ENCODE measurements at places on chromosomes 7 and 10.
A peak's percentile ranks its signal among the peaks of the same experiment; 100 is the strongest.

DNA sequence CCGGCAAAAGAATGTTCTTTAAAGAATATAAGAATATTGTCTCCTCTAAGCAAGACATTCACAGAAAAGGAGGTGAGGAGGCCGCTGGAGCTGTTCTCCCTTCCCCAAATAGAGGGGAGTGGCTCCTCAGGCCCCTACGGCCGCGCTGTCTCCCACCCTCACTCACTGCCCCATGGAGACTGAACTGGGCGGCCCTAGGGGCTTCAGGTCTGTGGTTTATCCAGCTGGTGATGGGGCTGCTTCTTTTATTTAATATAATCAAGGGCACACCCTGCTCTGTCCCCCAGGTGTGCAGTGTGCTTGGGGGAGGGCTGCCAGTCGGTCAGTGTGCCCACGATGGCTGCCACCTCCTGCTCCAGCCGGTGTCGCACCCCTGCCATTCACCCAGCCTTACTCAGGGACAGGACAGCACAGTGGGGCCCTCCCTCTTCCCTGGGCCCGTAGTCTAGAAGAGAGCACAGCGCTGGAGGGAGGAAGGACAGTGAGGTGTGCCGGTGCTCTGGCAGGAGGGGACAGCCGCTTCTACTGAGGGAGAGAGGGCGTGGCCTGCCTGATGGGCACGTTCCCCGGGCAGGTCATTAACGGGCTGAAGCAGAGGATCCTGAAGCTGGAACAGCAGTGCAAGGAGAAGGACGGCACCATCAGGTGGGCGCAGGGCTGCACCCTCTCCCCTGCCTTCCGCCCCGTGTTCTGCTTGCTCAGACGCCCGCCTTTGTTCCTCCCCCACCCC lies 23.4 kb downstream of the IQCE start:
- no peak for DNase-seq

GRCh38 chr10:46033602-46034011 lies 3.2 kb upstream of the NCOA4 start:
- DNase-seq, result no peak

DNA sequence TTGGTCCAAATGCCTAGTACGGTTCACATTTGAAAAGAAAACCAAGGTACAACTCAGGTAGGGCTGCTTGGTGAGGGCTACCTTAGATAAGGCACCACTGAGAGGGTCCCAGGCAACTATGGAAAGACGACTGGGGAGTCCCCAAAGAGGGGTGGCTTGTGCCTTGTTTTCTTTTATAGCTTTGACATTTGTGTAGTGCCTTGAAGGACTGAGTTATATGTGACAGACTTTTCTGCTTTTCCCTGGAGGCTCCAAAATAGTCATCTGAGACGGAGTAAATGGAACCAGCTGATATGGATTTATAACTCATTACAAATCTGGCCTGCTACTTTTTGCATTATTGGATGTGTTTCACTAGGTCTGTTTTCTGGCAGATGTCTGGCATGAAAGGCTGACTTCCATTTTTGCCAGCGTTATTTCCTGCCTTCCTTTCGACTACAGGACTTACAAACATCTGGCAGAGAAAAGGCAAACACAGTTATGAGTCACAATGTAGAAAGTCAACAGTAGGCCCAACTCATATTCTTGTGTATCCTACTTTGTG lies 88.2 kb upstream of the IMMP2L start:
- peak; percentile 12 for DNase-seq

DNA sequence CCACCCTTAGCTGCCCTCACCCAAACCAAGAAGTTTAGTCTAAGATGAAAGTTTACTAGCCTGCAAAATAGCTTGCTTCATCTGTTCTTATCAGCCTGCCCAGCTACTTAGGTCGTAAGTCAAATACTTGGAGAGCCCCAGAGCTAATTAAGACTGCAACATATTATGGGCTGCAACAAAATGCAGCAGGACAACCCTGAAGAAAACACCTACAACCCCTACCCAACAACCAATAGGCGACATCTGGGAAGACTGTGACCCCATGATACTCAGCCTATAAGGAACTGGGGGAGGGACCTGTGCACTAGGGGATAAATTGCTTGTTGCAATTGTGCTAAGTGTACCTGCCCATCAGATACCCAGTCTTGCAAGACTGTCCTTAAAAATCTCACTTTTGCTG lies 64.1 kb downstream of the LYZL2 start:
- no peak for DNase-seq

- DNase-seq, result no peak
Measured at GRCh38 chr10:86234107-86234506, 132.5 kb downstream of the GRID1 start.

DNA sequence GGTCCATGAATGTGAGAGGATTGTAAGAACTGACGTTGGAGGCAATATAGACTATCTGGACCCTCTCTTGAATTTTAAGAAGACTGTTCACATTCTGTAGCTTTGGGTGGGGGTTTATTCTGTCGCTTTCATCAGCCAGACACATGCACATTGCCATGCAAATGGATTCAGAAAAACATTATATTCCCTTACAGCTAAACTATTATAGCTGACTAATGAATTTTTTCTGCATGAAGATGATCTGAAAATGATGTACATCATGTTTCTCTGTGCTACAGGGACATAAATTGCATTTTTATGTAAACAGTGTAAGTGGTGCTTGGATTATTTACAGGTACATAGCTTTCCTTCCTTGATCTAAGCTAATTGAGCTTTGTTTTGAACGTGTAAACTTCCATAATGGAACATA lies 1.5 kb downstream of the MET start:
- no peak for DNase-seq

DNA sequence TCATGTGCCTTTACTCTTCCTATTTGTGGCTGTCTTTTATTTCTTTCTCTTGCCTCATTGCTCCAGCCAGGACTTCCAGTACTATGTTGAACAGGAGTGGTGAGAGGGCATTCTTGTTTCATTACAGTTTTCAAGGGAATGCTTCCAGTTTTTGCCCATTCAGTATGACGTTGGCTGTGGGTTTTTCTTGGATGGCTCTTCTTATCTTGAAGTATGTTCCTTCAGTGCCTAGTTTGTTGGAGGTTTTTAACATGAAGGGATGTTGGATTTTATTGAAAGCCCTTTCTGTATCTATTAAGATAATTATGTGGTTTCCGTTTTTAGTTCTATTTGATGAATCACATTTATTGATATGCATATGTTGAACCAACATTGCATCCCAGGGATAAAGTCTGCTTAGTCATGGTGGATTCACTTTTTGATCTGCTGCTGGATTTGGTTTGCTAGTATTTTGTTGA lies 96.8 kb downstream of the GLCCI1 start:
- DNase-seq, result no peak

DNA sequence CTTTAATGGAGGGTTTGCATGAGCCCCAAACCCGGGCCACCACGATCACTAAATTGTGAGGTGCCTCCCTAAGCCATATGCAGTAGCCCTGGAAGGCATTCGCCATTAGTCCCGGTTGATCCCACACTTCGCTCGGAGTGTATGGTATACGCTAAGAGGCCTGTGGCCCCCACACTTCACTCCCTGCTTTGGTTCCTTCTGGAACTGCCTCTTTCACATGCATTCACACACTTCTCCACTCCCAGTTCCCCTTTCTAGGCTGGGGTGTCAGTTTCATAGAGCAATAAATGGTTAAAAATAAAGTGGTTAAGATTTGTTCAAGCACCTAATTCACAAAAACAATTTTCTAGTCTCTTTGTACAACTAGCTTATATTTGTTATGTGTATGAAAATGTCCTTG lies 212.1 kb upstream of the KCND2 start:
- no peak for DNase-seq

DNA sequence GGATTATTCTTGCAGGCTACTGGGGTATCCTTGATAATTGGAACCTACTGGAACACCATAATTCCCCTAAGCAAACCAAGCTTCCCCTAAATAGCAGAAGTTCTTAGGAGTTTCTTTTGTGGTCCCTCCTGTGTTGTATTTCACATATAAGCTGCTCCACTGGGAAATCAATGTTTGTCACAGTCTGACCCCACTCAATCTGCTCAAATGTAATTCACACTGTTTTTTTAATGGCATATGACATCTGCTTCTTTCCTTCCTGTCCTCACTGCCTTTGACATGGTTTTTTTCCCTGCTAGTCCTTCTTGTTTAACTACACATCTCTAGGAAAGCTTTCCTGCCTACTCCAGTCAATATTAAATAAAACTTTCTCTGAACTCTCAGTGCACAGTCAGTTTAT lies 1.8 kb upstream of the PTPRZ1 start:
- DNase-seq, result no peak

DNA sequence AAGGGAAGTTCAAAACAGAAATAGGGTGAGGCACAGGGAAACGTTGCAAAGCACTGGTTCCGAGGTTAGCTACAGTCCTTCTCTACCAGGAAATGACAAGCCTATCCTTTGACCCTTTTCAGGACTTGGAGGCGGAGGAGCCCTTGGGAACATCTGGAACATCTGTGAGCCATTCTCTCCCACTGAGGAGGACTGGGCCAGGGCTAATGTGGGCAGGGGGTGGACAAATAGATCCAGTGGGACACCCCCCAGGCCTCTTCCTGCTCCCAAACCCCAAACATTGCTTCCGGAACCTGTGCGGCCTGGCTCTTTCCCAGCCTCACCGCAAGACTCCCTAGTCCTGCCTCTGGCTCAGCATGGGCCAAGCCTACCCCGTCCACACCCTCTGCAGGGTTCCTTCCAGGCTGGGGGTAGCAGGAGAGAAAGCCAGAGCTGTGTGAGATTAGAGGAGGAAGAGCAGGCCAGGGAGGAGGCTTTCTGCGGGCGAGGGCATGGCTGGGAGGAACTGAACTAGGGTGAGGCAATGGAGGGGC lies 36.5 kb downstream of the GHRHR start:
- no peak for DNase-seq

DNA sequence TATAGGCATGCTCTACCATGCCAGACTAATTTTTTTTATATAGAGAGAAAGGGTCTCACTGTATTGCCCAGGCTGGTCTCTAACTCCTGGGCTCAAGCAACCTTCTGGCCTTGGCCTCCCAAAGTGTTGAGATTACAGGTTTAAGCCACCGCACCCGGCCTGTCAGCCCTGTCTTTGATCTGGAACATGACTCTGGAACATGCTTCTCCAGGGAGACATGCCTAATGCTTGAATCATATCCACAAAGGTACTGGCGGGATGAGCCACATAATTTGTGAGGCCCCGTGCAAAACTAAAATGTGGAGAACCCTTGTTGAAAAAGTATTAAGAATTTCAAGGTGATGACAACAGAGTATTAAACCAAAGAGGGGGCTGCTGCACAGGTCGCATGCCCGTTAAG lies 282.8 kb downstream of the ARHGAP12 start:
- DNase-seq, result peak; percentile 46

DNA sequence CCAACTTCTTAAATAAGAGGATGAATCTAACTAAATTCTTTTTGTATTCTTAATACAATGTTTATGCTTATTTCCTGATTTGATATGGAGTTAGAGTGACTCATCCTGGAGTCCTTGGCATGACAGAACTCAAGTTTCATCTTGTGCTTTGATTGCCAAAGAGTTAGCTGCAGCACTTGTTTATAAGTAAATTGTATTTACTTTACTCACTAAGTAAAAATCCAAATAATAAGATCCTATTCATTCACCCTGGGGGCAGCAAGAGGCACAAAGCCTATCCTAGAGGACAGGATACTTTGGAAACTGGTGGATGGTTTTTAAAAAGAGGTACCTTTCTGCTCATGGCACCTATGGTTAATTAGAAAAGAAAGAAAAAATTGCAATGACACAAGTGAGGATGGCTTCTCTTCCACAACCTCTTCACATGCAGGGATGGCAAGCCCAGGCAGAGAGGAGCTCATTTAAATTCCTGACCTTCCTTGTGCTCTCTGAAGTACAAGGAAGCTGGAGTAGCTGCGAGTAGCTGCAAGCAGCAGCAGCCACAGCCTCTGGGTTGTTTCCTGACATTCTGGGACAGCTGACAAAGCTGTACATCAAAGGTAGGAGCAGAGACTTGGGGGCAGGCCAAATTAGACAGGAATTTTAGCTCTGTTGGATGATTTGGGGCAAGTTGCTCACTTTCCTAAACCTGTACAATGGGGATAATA lies 28.5 kb upstream of the CROT start:
- DNase-seq, result no peak

GRCh38 chr7:26863518-26864308 lies 677 bp downstream of the SKAP2 start:
- DNase-seq, result no peak

- no peak for DNase-seq
Measured at GRCh38 chr7:45171946-45172345, 14.4 kb downstream of the RAMP3 start.

GRCh38 chr10:100485366-100485765 lies 22.6 kb downstream of the WNT8B start:
- DNase-seq, result no peak
